ENCODE measurements at places on chromosomes 6 and 20.

DNA sequence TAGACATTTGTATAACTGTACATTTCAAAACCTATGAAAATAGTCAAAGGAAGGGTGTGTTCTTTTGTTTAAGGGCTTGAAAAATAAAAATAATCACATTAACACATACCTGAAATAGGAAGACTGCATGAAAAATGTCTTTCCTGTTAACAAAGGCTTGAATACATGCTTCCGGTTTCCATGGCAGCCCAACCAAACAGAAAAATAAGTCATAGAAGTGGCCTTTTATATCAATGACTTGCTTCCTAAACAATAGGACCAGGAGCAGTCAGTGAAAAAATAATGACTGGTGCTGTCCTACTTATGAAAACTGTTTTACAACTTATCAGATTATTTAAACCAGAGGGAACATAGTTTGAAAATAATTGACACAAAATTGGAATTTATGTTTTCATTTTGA is 412.6 kb upstream of the PLCB4 start:
- DNase-seq = no peak

- DNase-seq = peak; percentile 53
Measured at GRCh38 chr6:132797951-132798868, at the start of gene SLC18B1. Gene SLC18B1 (minus strand): TSS chr6:132798637. CDS start chr6:132798456, 181 bp downstream.

DNA sequence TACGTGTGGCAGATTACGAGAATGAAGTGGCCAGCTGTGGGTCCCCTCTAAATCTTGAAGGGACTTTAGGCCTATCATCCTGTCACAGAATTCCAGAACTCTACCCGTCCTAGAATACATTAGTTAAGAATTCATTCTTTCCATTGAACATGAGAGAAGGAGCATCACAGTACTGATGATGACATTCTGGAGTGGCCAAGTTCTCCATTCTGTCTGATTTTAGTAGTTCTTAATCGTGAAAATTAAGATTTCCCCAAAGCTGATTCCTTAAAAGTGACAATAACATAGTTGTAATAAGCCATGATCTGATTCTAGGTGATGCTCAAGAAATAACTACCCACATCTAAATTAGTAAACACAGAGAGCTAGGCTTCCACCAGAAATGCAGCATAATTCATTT is 35.0 kb upstream of the RIN2 start:
- no peak for DNase-seq

DNA sequence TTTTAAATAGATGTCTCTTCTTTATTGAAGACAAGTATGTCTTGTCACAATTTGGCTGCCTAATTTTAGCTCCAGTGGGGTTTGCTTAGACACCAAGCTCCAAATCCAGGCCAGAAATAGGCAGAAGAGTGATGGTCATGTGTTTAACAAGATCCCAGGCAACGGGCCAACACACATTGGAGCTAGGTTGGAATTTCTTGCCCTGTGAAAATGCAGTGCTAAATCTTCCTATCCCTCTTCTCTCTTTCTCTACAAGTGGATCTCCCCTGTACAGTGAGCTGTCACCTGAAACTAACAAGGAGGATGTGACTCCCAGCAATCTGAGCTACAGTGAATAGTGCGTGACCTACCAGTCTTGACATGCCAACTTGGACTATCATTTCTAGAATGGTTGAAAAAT is 65.3 kb upstream of the VGLL2 start:
- no peak for DNase-seq

- peak; percentile 68 for DNase-seq
Measured at GRCh38 chr6:11525468-11526155, 11.9 kb upstream of the TMEM170B start.

GRCh38 chr20:43667341-43668132 is 623 bp downstream of the MYBL2 start:
- DNase-seq = no peak

GRCh38 chr6:136077834-136078576 is 172.1 kb downstream of the MTFR2 start:
- peak; percentile 66 for DNase-seq

Measured in LHCN-M2 (cell line).